ENCODE measurements at places on chromosomes 12 and 14.

GRCh38 chr14:99415496-99416281 lies 65.0 kb downstream of the SETD3 start:
- peak; percentile 77 for DNase-seq

DNA sequence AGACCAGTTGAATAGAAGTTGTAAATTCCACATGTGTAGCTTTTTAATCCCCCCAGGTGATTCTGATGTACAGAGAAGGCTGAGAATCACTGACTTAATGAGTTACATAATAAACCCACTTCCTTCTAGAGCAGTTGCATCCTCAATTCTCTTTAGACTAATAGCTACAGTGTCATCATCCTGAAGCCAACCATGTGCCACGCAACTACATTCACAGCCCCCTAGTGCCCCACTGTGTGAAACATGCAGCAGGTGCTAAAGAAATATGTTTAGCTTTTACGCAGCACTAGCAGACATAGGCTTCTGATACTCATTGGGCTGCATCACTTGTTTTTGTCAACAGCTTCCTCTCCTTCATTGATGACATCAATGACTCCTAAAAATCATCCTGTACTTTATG lies 1168.3 kb downstream of the BCL11B start:
- no peak for DNase-seq

DNA sequence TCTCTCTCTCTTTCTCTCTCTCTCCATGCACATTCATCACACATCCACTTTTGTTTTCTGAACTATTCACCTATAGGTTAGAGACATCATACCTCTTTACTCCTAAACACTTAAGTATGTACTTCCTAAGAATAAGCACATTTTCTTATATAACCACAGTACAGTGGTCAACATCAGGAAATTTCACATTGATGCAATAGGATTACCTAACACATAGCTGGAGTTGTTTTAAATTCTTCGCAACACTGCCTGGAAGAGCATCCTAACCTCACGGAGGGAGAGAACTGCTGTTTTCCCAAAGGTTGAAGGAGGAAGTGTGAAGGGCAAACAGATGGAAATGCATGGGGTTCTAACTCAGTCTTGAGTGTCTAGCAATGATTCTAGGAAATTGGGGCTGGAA lies 159.2 kb downstream of the SYT1 start:
- no peak for DNase-seq

GRCh38 chr14:35883677-35884293 lies 57.6 kb downstream of the BRMS1L start:
- DNase-seq, result peak; percentile 18

DNA sequence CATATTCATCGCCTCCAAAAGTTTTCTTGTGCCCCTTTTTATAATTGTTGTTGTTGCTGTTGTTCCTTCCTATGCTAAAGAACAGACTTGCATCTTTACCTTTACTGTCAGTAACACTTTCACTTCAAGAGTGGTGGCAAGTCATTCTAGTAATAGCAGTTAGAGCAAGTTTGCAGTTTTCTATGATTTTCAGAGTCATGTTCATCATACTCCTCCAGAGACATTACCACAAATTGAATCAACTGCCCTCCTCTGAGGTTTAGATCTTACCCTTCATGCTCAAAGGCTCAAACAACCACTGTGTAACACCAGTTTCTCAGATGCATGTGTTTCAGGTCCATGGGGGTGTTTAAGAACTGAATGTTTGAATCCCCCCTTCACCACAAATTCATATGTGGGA lies 763.4 kb downstream of the LRFN5 start:
- no peak for DNase-seq

DNA sequence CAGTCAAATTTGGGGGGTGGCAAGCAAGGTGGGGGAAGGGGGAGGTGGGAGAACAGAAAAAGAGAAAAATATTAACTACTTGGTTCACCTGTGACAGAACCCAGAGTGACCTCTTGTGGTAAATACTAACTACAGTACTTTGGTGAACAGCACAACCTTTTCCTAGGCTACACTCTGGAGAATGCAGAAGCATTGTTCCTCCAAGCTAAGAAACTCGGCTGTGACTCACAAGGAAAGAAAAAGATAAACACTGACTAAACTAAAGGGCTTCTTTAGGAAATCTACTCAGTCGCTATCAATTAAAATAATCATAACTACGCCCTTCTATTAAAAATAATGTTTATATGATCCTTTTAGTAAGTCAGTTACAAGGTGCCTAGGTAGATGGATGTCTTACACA lies 5.4 kb downstream of the KCNH5 start:
- no peak for DNase-seq

DNA sequence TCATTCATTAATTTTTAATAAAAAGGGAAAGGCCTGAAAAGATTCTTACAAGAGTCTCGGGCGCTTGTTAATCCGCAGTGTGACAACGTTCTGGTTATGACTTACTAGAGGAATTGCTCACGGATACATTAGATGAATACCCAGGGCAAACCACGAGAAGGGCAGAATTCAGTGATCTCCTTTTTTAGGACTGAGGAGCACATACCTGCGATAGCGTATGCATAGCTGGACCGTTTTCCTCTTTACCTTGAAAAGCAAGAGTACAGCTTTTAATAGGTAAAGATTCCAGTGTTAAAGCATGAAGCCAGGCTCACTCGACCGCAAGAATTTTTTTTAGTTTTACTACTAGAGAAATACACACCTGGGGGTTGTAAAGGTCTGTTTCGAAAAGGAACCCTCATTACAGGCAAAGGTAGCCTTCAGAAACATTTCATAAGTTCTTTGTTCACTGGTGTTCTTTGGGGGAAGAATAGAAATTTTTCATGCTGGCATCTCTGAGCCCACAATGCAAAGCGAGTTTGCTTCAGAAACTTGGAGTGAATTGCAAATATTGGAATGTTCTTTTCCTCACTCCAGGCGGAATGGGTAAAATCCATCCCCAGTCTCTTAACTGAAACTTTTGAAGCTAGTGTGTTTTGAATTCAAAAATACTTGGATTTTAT lies 953 bp downstream of the MAPK1IP1L start:
- DNase-seq, result peak; percentile 11

DNA sequence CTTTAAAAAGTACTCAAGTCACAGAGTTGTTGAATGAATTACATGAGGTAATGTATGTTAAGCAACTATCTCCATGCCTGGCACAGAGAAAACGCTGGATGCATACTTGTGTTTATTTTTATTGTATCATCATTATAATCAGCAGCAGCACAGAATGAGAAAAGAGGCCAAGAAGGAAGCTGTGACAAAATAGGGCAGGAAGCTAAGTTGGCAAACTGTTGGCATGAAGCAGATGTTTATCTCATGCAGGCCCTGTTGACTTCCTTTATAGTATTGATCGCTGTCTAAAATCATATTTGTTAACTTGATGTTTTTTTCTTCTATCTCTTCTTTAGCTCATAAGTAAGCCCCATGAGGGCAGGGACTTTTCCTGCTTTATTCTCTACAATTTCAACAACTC lies 466.6 kb downstream of the TRHDE start:
- no peak for DNase-seq

DNA sequence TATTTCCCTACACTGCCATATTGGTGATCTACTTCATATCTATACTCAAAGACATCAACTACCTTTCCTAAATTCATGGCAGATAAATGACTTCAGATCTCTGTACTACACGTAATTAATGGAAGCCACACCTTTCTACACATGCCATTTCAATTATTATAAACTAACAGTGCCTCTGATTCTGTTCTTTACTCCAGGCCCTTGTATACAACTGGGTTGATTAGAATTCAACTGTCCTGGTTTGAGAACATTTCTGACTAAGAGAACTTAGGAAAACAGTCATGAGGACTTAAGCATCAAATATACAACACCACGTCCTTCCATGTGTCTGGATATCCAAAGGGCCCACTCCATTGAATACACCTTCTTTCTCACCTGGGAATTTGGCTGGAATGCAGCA lies 1.8 kb downstream of the ACIN1 start:
- DNase-seq, result no peak

- DNase-seq, result no peak
Observed at GRCh38 chr12:109020146-109020795, 597 bp downstream of the SVOP start.

DNA sequence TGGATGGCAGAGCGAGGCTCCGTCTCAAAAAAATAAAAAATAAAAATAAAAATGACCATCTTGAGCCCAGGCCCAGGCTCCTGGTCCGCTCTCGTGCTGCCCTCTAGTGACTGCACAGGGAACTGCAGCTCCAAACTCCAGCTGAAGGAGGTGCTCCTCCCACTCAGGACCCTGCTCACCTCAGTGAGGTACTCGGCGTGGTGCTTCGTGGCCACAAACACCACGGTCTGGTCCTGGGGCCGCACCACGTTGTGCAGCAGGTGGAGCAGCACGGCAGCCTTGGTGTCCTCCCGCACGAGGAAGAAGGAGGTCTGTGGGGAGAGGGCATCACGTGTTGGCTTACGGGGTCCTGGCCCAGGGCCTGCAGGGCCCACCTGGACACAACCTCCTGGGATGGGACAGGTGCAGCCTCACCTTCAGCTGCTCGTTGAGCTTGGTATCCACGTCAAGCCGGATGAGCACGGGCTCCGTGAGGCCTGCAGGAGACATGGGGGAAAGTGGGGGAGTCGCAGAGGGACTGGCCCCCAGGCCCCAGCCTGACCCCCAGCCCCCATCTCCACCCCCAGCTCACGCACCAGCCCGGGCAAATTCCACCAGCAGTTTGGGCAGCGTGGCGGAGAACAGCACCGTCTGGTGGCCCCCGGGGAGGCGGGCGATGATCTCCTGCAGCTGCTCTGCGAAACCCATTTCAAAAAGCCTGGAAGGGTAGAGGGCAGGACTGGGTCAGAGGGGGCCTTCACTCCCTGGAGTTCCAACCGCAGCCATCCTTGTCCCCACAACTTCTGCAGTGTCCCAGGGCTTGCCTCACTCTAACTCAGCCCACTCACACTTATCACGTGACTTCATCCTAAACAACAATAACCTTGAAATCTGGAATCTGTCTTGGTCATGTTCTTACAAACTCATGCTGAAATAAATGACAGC lies 10.6 kb downstream of the DDX54 start:
- DNase-seq, result peak; percentile 78

DNA sequence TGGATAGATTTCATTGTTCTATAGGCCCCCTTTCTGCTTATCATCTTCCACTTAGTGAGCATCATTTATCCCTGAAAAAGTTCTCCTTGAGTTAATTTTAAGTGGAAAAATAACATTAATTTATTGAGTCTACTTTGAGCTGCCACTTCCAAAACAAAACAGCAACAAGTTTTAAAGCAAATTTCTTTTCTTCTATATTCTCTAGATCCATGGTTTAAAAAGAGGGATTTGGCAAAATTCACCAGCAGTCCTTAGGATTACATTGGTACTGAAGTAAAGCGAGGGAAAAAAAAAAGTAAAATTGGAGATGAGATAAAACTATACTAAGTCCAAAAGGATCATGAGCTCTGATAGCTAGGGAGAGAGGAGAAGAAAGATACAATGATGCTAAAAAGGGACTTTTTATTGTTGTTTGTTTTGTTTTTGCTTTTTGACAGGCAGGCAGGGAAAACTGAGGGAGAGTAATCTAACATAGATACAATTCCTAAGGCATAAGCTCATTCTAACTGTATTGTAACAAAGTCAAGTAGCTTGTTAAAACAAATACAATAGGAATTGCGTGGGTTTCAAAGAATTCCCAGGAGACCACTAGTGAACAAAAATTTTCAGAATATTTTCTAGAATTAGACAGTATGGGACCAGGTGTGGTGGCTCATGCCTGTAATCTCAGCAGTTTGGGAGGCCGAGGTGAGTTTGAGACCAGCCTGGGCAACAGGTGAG lies 19.2 kb upstream of the PLEKHA5 start:
- DNase-seq, result no peak
